ENCODE measurements at places on chromosomes 7 and 10.

GRCh38 chr7:122858320-122858719 lies 27.9 kb downstream of the CADPS2 start:
- DNase-seq: no peak

DNA sequence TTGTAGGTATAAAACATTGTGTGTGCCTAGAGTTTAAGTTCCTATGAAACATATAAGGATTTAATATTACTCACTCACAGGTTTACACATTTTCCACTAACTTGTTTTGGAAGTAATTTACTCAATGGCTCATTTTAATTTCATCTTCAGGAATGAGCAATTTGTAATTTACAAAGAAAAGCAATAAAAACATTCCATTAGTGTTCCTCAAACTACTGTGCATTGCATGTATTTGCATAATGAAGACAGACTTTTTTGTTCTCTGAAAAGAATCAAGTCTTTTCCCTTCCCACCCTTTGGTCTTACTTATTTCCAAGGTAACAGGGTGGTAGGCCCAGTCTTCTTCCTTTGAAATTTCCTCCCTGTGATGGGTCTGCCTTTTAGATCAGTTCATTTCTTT lies 61.2 kb downstream of the EPDR1 start:
- no peak for DNase-seq

DNA sequence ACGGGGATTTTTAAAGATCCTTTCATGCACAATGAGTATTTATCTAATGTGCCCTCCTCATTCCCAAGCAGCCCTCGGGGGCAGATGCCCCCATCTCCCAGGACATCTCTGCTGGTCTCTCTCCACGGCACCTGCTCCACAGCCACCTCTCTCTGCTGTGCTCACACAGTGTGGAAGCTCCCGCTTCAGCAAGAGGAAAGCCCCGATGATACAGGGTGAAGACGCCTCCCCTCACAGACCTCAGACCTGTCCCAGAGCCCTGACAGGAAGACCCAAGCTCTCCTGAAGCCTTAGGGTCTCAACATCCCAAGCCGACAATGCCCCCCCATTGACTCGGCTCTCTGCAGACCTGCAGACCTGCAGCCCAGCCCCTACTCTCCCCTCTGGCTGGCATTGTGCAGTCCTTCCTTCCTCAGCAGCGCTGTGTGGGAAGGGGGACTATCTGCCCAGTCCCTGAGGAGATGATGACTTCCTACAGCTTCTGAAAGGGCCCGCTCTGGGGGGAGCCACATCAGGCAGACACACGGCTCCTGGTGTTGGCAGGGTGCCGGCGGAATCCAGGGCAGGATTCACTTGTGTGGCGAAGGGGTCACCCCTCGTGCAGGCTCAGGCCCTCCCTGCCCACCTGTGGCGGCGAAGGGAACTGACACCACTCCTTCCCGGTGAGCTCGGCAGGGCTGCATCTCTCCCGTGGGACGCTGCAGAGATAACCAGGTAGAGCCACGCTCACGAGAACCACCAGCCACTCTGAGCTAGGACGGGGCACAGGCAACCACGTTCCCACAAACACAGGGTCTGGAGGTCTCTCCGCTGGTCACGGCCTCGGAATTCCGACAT lies 61.8 kb downstream of the PTPRN2 start:
- DNase-seq: no peak

DNA sequence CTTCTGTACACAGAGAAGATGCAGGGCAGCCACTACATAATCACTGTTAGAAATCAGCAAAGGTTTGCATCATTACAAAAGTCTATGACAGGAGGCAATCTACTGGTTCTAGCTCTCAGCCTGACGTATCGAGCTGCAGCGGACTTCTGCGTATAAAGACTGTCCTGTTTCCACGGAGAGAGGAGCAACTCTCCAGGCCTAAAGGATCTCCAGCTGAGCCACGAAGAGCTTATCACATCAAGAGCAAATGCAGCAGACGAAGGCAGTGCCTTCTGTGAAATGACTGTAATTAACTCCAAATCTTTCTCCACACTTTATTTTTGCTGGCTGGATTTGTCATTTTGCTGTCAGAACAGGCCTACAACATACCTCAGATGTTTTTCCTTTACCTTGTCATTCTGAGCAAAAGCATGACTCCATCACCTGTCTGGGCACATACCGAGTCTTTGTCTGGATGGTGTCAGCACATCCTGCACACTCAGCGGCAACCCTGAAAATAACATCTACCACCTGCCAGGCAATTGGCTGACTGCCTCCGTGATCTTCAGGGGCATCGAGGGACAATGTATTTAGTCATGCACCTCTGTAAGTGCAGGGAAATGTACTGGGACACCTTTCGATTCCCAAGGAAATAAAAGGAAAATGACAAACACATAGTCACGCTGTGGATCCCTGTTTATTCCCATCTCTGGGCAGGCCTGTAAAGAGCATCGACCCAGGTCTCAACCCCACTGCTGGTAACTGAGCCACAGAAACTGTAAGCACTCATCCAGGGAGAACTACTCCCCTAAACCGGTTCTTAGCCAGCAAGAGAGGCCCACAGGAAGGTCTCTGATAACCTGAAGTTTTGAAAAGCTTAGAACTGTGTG lies 26.3 kb upstream of the SH3PXD2A start:
- DNase-seq: no peak

GRCh38 chr7:75795831-75796285 lies 17.7 kb downstream of the CCL24 start:
- DNase-seq: no peak

- no peak for DNase-seq
These were observed 15.1 kb downstream of the FAM53B start for GRCh38 chr10:124728830-124729661.
